ENCODE measurements at places on chromosomes 5 and 9.

GRCh38 chr9:3768712-3769457 lies 243.1 kb upstream of the RFX3 start:
- DNase-seq, result peak; percentile 92

DNA sequence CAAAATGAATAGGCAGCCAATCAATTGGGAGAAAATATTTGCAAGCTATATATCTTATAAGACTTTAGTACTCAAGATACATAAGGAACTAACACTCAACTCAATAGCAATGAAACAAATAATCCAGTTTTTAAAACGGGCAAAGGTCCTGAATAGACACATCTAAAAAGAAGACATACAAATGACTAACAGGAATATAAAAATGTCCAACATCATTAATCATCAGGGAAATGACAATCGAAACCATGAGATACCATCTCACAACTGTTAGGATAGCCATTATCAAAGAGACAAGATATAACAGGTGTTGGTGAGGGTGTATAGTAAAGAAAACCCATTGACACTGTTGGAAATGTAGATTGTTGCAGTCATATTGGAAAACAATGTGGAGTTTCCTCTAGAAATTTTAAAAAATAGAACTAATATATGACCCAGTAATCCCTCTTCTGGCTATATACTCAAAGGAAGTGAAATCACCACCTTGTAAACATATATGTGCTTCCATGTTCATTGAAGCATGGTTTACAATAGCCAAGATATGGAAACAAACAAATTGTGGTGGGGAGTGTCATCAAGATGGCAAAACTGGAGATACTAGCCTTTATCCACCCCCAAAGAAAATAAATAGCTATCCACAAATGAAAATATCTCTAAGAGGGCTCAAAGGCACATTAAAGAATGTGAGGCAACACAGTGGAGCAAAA lies 13.9 kb upstream of the BTNL3 start:
- no peak for DNase-seq

GRCh38 chr5:28862137-28862859 lies 1823.9 kb upstream of the CDH9 start:
- no peak for DNase-seq

DNA sequence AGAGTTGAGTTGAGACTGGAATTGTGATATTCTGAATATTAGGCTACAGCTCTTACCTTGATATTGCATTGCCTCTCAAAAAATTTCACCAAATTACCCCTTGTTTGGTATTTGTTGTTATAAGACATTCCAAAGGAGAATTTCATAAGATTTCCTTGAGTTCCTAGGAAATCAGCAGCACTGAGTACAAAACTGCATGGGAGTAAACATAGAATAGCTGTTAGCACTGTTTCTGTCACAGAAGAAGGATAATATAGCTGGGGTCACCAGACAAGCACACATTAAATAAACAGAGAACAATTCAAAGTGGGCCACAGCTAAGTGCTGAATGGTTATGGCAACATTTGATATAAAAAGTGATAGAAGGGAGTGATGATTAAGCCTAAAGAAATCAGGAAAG lies 724.3 kb downstream of the PRELID2 start:
- DNase-seq, result no peak

GRCh38 chr5:66882606-66883227 lies 286.5 kb downstream of the MAST4 start:
- no peak for DNase-seq

DNA sequence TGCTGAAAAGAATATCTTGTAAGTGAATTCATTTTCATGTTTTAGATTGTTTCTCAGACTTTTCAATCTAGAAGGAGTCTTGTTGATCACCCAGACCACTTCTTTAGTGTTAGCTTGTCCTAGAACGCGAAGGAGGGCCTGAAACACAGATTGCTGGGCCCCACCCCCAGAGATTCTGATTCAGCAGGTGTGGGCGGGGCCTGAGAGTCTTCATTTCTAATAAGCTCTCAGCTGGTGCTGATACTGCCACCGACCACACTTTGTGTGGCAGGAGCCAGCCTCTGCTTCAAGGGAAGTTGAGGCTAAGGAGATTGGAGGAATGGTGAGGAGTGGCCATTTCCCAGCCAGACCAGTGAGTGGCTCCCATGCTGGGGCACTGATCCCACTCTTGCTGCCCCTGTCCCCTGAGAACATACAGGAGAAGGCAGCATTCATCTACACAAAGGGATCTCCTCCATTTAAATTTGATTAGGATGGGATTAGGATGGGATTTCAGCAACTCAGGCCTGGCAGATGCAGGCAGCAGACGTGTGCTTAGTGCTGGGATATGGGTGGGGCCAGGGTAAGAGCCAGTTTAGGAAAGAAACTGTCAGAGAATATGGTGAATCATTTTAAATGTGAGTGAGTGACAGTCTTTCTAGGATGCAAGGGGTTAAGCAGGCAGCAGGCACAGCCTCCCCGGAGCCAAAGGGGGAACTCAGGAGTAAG lies 35.9 kb downstream of the ZNF618 start:
- DNase-seq, result no peak

- DNase-seq, result no peak
Observed at GRCh38 chr9:128523199-128523925, 18.8 kb downstream of the GLE1 start.

Measured in AG09319 (cell line).